Activated CD4-positive, CD25-positive, alpha-beta regulatory T cell treated with anti-CD3 and anti-CD28 coated beads, Interleukin-2, amount 50 U/mL, for 72 hours (primary cell): ENCODE measurements at places on chromosomes 7 and 10.

DNA sequence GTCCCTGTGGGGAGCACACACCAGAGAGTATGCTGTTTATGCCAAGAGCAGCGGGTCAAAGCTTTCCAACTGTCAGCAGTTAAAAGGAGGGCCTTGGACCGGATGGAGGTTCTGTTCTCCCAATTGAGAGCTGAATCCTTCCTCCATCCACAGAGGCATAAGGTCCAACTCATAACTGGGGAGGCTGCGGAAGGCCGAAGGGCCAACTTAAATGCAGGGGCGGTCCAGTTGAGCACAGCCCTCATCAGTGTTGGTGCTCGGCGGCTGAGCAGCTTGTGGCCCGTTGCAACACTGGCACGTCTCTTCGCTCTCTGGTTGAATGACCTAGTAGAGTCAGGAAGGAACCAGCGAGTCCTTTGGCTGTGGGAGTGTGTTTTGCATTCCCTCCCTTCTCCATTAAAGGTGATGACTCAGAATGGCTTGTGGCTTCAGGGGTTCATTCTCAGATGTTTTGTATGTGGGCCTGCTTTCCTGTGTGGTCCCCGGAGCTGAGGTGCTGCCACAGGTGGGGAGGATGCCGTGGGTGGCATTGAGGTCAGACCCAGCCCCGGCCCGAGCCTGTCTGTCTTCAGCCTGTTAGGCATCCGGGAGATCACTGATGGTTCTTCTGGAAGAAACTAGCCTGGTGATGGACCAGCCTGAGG is 44.8 kb upstream of the DMBT1 start:
- DNase-seq: peak; percentile 44

DNA sequence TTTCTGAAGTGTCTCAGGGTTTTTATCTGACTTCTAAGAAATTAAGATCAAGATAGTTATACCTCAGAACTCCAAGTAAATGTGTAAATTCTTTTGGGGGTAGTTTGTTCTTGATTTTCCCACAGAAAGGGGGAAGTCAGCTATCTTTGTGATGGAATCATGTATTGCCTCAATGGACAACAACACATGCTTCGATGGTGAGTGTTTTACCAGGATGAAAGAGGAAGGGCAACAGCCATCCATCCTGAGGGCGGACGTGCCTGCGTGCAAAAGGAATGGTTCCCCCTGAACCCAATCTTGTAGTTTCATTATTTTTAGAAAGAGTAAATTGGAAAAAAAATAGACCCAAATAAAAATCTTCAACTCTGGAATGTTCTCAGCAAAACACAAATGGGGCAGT is 67.2 kb upstream of the ZPBP start:
- DNase-seq: no peak

DNA sequence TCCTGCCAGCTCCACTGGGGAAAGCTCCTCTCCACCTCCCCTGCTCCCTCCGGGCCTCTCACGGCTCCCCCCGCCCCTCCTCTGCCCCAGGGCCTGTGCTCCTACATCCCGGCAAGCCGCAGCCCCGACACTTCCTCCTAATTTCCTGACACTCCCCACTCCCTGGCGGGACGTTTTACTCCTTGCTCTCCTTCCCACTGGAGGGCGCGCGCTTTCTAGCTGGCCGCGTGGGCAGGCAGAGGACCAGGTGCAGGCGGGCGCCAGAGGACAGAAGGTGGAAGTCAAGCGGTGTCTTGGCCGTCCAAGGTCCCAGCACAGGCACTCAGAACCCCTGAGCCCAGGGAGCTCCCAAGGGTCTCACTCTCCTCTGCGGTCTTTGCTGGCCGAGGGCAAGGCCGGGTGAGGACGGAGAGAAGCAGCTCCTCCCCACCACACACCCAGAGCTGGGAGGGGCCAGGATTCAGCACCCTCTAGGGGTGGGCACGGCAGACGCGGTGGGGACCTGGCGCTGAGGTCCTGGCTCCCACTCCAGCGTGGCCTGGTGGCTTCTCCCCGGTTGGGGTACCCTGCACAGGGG is 19.1 kb downstream of the ADAM8 start:
- DNase-seq: no peak

DNA sequence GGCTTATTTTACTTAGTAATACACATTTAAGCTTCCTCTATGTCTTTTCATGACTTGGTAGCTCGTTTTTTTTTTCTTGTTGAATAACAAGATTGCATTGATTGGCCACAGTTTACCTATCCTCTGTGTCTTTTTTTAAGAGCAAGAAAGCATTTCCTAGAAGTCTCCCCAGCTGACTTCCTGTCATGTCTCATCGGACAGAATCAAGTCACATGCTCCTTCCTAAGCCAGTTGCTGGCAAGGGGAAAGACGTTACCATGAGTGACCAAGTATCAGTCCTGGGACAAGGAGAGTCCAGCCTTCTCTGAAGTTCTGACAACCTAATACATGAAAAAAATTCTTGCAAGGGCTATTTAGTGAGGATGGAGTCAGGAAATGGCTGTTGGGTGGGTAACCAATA is 24.9 kb upstream of the SFRP5 start:
- DNase-seq: no peak

DNA sequence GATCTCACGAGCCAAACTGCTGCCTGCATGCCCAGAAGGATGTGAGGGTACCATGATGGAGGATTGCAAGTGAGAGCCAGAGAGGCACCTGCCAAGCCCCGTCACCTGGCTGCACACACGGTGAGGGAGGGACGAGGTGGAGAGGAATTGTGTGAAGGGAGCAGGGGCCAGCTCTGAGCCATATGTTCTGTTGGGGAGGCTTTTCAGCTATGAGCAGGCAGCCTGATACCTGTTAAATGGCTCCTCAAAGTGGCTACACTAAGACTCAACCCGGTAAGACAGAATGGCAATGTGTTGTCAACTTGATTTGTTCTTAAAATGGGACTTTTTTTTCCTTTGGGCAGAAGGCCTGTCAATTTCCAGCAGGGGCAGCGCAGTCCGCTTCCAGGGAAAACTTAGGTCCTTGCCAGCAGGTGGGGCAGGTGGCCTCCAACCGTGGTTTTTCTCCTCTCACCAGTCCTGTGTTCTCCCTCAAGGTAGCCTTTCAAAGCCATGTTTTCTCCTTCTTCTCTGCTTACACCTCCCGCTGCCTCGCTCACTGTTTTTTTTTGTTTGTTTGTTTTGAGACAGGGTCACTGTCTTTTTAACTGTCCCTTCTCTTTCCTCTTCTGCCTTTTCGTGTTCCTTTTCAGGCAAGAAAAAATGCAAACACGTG is 57.7 kb upstream of the ZNRF2 start:
- DNase-seq: no peak

DNA sequence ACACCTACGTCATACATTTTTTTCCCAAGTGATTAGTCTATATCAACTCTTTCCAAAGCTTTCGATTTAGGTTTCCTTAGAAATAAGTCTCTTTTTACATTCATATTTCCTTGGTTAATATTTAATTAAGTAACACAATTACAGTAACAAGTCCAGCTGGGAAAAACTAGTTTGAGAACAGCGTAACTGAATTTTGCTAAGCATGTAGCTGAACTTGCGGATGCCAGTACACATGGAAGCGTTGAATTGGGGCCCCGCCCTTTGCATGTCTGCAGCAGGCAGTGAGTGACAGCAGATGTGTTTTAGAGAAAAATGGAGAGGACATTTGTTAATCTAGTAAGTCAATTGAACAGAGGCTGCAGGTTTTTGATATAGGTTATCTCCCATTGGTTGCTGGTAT is 72.5 kb downstream of the TAF3 start:
- DNase-seq: no peak

- no peak for DNase-seq
Measured at GRCh38 chr7:78953726-78954363, 499.6 kb downstream of the MAGI2 start.

DNA sequence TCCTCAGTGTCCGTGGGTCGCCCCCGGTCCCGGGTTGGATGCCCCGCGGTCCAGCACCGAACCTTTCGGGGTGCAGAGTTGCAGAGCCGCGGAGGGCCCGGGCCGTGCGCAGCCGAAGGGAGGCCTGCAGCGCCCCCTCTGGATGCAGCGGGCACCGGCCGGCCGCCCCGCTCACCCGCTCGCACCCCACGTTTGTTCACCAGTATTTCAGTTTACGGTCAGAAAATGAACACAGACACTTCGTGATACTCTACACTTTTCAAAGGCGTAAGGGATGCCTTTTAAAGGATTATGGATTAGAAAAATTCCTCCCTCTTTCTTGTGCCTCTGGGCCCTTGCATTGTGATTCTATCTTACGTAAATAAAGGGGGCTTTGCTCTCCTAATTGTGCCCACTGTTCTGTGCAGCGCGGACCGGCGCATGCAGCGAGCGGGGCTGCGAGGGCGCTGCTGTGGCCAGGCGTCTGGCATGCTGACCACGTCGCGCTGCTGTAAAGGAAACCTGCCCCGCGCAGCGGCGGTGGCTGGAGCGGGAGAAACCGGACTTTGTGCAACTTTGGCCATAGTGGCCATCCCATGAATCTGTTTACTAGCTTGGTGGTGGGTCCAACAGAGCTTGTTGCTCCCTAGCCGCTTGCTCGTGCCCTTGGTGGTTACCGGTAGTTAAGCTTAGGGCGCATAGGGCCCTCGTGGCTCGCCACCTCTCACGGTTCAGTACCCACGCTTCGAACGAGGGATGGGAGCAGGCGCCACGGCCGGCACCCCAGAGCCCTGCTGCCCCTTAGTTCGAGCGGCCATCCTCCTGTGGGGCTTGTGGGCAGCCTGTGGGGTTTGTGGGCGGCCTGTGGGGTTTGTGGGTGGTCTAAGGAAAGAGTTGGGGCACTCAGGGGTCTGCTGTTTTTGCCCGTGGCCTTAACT is 739 bp upstream of the MEST start:
- peak; percentile 41 for DNase-seq

DNA sequence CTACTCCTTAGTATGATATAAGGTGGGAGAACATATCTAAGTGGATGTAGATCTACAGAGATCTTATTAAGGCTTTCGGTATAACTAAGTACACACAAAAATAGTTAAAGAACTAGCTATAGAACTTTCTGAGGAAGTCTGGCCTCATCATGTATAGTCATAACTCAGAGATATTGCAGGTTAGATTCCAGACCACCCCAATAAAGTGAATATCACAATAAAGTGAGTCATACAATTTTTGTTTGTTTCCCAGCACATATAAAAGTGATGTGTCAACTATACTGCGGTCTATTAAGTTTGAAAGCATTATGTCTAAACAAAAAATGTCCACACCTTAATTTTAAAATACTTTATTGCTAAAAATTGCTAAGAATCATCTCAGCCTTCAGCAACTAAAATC is 24.7 kb upstream of the SEMA3A start:
- DNase-seq: no peak

GRCh38 chr10:110474826-110475225 is 22.9 kb upstream of the DUSP5 start:
- DNase-seq: no peak

DNA sequence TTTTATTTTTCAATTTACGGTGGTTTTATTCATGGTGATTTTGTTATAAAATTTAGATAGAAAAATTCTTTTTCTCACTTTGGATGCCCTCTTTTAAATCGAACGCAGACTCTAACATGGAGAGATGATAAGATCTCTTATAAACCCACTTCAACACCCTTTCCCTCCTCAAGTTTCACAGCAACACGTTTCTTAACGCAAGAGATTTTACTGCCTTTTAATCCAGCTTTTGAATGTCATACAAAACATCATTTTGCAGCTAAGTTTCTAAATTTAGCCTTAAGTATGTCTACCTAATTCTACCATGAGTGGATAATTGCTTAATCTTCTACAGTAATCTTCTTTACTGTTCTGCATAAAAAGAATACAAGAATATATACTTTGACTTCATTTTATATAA is 70.0 kb downstream of the SEMA3C start:
- DNase-seq: no peak

GRCh38 chr10:122473116-122473515 is 11.8 kb downstream of the HTRA1 start:
- no peak for DNase-seq
